Esophagus muscularis mucosa (tissue), 4 donors: ENCODE measurements at places on chromosomes 12 and 14. TPM values are rescaled to one million over a fixed set of nuclear protein-coding genes. Genes with fewer than 3 reads are reported as not detected.

Gene BRI3BP
- total RNA-seq: 3.3 TPM

DNA sequence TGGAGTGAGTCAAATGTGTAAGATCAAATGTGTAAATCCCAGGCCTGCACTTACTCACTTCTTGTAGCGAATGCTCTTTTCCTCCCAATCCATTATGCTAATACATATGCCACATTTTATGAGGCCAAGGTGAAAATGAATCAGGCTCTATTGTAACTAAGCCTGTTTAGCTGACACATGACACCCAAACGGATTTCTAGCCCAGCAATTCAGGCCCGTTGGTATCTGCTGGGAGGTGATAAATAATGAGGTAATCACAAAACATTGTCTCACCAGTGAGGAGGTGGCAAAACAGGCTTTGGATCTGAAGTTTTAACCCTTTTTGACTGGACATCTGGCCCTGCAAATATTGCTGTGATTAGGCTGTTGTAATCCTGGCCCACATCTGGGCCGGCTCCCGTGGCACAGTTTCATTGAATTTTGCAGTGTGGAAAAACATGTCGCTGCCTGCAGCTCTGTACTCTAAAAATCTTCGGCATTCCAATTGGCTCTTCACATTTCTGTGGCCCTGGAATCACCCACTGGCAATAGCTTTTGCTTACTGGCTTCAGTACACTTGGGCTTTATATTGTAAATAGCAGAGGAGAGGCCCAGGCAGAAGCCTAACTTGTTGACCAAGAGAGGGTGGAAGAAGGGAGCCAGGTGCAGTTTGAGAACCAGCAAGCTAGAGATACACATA, 106.1 kb downstream of the PAX9 start:
- no peaks in the 10 kb centered on the region for H3K4me1 ChIP-seq
- H3K36me3 ChIP-seq: no peaks in the 10 kb centered on the region
- H3K4me3 ChIP-seq: no peak overlapping the region
- peak; percentile 66 for DNase-seq
- H3K27ac ChIP-seq: no peak overlapping the region

DNA sequence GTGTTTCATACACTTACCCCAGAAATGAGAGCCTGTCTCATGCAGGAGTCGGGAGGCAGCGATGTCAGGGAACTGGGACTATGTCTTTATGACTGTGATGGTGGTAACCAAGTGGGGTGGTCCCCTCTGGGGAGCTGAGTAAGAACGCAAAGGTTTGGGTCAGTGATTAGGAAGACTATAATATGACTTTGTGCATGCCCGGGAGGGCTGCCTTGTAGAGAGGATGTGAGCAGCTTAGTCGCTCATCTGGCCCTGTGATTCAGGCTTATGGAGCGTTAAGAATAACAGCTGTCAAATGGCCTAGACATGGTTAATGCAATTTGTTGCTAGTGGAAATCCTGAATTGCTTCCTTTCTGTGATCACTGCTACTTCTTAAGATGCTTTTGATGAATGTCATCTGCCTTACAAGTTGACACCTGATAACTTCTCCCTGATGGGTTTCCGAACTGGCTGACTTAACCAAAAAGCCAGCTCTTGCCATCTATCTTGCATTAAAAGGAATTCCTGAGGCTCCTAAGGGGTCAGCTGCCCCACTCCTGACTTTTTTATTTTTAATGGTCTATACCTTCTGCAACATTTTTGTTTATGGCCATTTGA, 35.4 kb upstream of the AACS start:
- no peak overlapping the region for H3K4me3 ChIP-seq
- no peaks in the 10 kb centered on the region for H3K27me3 ChIP-seq
- H3K27ac ChIP-seq: no peak overlapping the region
- no peaks in the 10 kb centered on the region for H3K4me1 ChIP-seq

DNA sequence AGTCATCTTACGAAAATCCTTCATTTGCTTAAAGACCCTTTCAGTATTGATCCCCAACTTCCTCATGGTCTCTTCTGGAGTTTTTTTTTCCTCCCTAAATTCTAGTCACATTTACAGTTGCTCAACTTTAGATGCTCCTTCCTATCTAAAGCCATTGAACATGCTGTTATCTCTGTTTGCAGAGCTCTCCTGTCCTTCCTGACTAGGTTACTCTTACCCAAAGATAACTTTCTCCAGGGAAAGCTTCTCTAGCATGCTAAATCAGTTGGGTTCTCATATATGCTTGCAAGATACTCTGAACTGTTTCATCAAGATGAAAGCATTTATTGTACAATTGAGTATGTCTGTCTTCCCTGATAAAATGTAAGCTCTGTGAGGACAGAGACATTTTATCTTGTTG, 1.8 kb upstream of the RAB21 start:
- peaks cover 28% of the 10 kb centered on the region for H3K4me1 ChIP-seq
- H3K4me3 ChIP-seq: no peak overlapping the region
- no peaks in the 10 kb centered on the region for H3K27me3 ChIP-seq
- H3K27ac ChIP-seq: no peak overlapping the region
- DNase-seq: no peak

DNA sequence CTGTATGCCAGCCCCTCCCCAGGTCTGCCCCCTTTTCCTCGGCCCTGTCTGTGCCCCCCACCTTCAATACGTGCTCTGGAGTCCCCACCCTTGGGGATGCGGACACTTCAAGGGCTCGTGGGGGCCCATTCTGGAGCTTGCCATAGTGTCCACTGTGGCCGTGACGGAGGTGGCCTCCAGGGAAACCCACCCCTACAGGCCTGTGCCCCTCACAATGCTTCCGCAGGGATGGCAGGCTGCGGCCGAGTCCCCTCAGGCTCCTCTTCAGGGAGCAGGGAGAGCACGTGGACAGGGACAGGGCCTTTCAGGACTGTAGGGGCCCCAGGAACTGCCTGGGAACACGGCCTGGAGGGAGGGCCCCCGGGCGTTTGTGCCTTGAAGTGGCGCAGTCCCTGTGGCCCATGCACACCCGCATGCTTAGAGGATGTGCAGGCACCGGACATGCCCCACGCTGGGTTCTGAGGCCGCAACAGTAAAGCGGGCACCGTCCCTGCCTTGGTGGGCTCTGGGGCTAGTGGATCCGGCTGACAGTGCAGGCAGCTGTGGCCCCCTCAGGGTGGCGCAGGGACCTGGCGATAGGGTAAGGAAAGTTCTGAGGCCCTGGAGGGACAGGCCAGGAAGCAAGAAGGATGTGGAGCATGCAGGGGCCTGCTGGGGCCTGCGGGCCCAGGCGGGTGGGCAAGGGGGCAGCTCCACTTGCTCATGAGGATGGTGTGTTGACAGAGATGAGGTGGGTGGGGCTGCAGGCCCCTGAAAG, 209.0 kb upstream of the RTL1 start:
- no peaks in the 10 kb centered on the region for H3K36me3 ChIP-seq
- H3K27ac ChIP-seq: no peak overlapping the region
- no peaks in the 10 kb centered on the region for H3K4me1 ChIP-seq
- no peak overlapping the region for H3K4me3 ChIP-seq
- peak; percentile 79 for DNase-seq

DNA sequence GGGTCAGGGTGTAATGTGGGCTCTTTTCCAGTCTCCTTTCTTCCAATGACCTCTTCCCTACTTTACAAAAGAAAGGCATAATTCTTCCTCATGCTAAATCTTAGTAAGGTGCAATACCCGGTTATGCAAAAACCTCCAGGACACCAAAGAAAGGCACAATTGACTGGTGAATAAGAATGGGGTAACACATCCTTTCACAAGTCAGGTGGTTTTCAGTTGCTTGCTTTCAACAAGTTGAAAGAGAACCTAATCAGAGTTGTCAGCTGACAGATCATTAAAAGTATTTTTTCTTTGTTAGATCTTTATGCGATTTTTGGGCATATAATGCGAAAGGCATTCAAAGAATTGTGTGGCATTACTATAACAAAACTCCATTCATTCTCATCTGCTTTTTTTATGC, 1.3 kb upstream of the AEBP2 start:
- H3K27me3 ChIP-seq: no peaks in the 10 kb centered on the region
- H3K4me3 ChIP-seq: no peak overlapping the region
- peaks cover under 1% of the 10 kb centered on the region for H3K36me3 ChIP-seq

Gene KERA
- total RNA-seq: not detected

Gene FGF6
- not detected for total RNA-seq

Gene SYNDIG1L
- total RNA-seq: 0.33 TPM

DNA sequence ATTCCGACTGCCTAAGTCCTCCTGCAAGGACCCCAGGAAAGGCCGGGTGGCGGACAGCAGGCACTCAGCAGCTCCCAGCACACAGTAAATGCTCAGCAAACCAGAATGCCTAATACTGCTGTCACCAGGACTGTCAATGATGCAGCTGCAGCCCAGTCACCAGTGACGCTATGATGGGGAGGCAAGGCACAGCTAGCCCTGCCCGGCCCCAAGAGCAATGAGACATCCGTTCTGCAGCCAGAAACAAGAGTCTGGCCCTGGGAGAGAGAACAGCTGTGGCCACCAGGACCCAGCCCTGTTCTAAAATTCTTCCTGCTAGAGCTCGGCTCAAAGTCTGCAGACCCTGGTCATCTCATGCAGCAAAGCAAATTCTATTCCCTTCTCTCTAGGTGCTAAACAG, 69.8 kb downstream of the NCOR2 start:
- H3K27ac ChIP-seq: peak overlapping the region; percentile 83
- DNase-seq: peak; percentile 95
- peaks cover 17% of the 10 kb centered on the region for H3K36me3 ChIP-seq
- H3K4me3 ChIP-seq: no peak overlapping the region
- H3K4me1 ChIP-seq: peaks cover 82% of the 10 kb centered on the region

Gene CBX5
- 39.2 TPM for total RNA-seq

GRCh38 chr14:97058074-97058467, 260.9 kb downstream of the VRK1 start:
- H3K36me3 ChIP-seq: no peaks in the 10 kb centered on the region
- H3K4me1 ChIP-seq: no peaks in the 10 kb centered on the region
- no peak for DNase-seq
- no peaks in the 10 kb centered on the region for H3K27me3 ChIP-seq
- no peak overlapping the region for H3K4me3 ChIP-seq

DNA sequence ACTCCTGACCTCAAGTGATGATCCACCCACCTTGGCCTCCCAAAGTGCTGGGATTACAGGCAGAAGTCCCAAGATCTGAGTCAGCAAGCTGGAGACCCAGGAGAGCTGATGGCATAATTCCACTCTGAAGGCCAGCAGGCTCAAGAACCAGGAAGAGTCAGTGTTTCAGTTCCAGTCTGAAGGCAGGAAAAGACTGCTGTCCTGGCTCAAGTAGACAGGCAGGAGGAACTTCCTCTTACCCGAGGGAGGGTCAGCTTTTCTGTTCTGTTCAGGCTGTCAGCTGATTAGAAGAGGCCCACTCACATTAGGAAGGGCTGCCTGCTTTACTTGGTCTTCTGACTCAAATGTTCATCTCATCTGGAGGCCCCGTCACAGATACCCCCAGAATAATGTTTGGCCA, 206.0 kb upstream of the MYL2 start:
- no peaks in the 10 kb centered on the region for H3K4me1 ChIP-seq
- H3K27ac ChIP-seq: no peak overlapping the region
- no peak for DNase-seq
- no peaks in the 10 kb centered on the region for H3K27me3 ChIP-seq
- H3K4me3 ChIP-seq: no peak overlapping the region

GRCh38 chr14:100636559-100636958, 49.3 kb upstream of the BEGAIN start:
- H3K27ac ChIP-seq: no peak overlapping the region
- H3K27me3 ChIP-seq: no peaks in the 10 kb centered on the region
- no peaks in the 10 kb centered on the region for H3K4me1 ChIP-seq

DNA sequence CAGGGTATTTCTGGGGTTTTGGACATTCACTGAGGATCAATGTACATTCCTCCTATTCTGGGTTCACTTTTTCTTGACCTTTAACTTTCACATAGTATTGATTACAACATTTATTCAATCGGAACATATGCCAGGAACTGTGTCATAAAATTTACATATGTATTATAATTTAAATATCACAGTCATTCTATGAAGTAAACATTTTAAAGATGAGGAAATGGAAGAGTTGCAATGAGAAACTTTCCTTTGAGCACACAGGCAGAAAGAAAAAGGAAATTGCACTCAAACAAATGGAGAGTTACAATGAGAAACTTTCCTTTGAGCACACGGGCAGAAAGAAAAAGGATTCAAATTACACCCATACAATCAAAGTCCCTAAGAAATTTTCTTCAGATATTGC, 3.1 kb downstream of the MUCL1 start:
- DNase-seq: no peak
- no peak overlapping the region for H3K4me3 ChIP-seq
- no peaks in the 10 kb centered on the region for H3K4me1 ChIP-seq
- no peaks in the 10 kb centered on the region for H3K36me3 ChIP-seq
- H3K27ac ChIP-seq: no peak overlapping the region
- H3K27me3 ChIP-seq: no peaks in the 10 kb centered on the region

Gene PMCH
- not detected for total RNA-seq

GRCh38 chr12:70268972-70269371, 25.7 kb downstream of the CNOT2 start:
- H3K4me3 ChIP-seq: no peak overlapping the region
- no peaks in the 10 kb centered on the region for H3K36me3 ChIP-seq
- H3K27me3 ChIP-seq: no peaks in the 10 kb centered on the region
- H3K27ac ChIP-seq: no peak overlapping the region
- H3K4me1 ChIP-seq: peaks cover 61% of the 10 kb centered on the region
- no peak for DNase-seq
